Subcutaneous preadipocyte (primary cell): ENCODE measurements at places on chromosomes 3 and 15. TPM values are rescaled to one million over a fixed set of nuclear protein-coding genes. Genes with fewer than 3 reads are reported as not detected.

GREM1 gene
- total RNA-seq: 0.37 and 2.2 TPM in 2 replicates

CLDN16 gene
- total RNA-seq: not detected in 2 replicates

ZMYND10 gene
- under 0.01 and 0.20 TPM in 2 replicates for total RNA-seq

SH2D7 gene
- not detected in 2 replicates for total RNA-seq

C3orf85 gene
- total RNA-seq: not detected in 2 replicates

DUT gene
- total RNA-seq: 59.5 and 59.6 TPM in 2 replicates

GP9 gene
- total RNA-seq: not detected in 2 replicates

REC114 gene
- not detected in 2 replicates for total RNA-seq

NOX5 gene
- 0.20 and 0.37 TPM in 2 replicates for total RNA-seq

KLHL6 gene
- not detected in 2 replicates for total RNA-seq

NIPA2 gene
- total RNA-seq: 47.8 and 58.3 TPM in 2 replicates

ATP13A5 gene
- not detected in 2 replicates for total RNA-seq

KY gene
- total RNA-seq: 0.73 and 1.2 TPM in 2 replicates

LRRC57 gene
- total RNA-seq: 9.6 and 14.1 TPM in 2 replicates

AGBL1 gene
- not detected in 2 replicates for total RNA-seq

KBTBD8 gene
- total RNA-seq: 0.73 and 3.1 TPM in 2 replicates

FRMD4B gene
- 0.37 and 2.2 TPM in 2 replicates for total RNA-seq

SYNPR gene
- not detected in 2 replicates for total RNA-seq

CPN2 gene
- not detected in 2 replicates for total RNA-seq

ZBBX gene
- total RNA-seq: not detected in 2 replicates

TMEM87A gene
- 43.4 and 51.0 TPM in 2 replicates for total RNA-seq

LINGO1 gene
- total RNA-seq: under 0.01 TPM in 1 of 2 replicates, not detected in the other

GRAMD2A gene
- total RNA-seq: under 0.01 TPM in 1 of 2 replicates, not detected in the other

ACOX2 gene
- total RNA-seq: 13.1 and 28.7 TPM in 2 replicates

LTF gene
- total RNA-seq: not detected in 2 replicates
